ENCODE measurements at places on chromosomes 6 and 20.

DNA sequence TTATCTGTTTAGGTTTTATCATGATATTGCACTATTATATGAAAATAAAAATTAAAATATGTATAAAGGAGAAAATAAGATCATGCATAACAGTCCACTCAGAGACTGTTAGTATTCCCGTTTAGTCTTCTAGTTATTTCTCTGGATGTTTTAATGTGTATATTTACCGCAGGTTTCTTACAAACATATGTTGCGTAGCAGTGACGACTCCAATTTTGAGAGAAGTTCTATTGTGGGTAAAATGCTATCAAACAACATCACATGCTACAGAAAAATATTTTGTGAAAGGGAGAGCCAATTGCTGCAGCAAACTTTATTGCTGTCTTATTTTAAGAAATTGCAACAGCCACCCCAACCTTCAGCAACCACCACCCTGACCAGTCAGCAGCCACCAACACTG, 72.4 kb upstream of the NXT1 start:
- no peak for DNase-seq

DNA sequence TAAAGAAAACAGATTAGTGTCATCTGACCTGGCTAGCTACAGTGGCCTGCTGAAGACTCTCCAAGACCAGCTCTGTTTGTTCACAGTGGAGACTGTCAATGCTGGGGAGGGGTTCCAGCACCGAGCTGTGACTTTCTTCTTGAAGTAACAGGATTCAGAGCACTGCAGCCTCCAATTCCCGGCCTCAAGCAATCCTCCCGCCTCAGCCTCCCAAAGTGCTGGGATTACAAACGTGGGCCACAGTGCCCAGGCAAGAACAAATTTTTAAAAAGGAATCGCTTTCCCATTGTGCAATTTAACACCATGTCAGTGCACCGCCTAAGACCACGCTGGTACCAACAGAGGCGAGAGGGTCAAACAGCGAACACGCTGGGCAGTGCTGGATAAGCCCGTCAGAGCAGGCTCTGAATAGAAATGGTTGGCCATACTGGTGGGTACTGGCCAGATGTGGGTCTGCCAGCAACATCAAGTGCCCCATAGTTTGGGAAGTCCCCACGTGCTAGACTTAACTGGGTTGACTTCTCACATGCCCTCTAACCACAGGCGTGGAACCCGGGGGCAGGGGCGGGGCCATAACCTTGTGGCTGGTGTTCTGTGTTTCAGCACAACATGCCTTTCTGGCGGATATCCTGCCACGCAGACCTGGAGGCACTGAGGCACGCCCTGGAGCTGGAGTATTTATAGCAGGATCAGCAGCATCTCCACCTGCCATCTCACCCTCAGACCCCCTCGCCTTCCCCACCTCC, 168.9 kb downstream of the ZMYND8 start:
- DNase-seq = no peak

GRCh38 chr6:3415082-3415453, 41.8 kb downstream of the SLC22A23 start:
- DNase-seq = no peak

GRCh38 chr6:73768558-73768957, 72.6 kb downstream of the CD109 start:
- DNase-seq = no peak

- DNase-seq = no peak
Observed at GRCh38 chr6:5250911-5251310, 9.8 kb downstream of the LYRM4 start.

- DNase-seq = peak; percentile 92
Observed at GRCh38 chr6:43724914-43725642, 37.5 kb upstream of the MRPS18A start.

- no peak for DNase-seq
Observed at GRCh38 chr20:33370291-33370690, 31.0 kb downstream of the CDK5RAP1 start.
